Inflammatory macrophage treated with lipopolysaccharide for 1 hour (primary cell): ENCODE measurements at places on chromosomes 5 and 9.

DNA sequence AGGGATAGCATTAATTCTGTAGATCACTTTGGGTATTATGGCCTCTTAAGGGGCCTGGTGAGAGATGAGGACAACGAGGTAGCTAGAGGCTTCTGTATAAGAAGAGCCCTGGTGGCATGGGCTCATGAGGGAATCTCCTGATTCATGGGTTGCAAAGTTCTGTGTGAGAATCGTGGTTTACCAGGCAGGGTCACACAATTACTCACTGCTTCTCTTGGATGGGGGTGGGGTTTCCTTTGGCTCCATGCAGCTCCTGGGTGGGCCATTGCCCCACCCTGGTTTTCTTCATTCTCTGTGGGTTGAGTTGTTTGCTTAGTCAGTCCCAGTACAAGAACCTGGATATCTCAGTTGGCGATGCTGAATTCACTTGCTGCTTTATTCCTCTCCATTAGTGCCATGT is 30.9 kb upstream of the TNFSF15 start:
- DNase-seq, result no peak

- no peak for DNase-seq
Observed at GRCh38 chr5:95995962-95996489, 34.4 kb upstream of the ELL2 start.

DNA sequence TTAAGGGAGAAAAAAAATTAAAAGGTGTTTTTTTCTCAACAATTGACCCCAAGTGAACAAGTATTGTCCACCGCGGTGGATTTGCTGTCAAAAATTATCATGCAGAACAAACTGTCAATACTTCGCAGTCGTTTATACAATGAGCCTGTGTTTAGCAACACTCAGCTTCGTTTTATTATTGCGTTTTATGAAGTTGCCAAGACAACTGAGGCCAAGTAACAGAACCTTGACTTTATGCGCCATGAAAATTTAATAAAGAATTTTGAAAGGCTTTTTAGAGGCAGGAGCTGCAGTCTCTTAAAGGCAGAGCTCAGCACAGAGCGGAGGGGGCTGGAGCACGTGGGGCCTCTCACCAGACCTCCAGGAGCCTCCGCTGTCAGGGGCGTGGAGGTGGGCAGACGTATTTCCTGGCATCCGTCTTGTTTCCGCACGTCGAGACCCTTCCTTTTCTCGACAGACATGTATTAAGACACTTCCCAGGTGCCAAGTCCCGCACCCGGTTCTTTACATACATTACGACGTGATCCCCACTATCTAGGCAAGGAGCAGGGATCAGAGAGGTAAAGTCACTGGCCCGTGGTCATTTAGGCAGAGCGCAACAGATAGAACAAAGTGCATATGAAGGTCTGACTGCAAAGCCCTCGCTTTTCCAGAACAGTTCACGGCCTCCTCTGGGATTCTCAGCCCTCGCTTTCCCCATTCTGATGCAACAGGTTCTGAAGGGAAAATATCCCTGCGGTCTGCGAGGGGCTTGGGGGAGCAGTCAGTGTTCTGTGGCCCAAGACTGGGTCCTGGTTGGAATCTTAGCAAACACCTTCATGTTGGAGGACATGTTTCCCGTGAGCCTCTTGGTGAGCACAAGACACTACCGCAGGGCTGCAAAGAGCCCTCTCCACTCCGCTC is 164.4 kb downstream of the DAB2IP start:
- DNase-seq, result no peak

GRCh38 chr5:37738865-37739488 is 100.9 kb downstream of the GDNF start:
- no peak for DNase-seq

GRCh38 chr9:132645306-132645705 is 24.5 kb downstream of the DDX31 start:
- no peak for DNase-seq

DNA sequence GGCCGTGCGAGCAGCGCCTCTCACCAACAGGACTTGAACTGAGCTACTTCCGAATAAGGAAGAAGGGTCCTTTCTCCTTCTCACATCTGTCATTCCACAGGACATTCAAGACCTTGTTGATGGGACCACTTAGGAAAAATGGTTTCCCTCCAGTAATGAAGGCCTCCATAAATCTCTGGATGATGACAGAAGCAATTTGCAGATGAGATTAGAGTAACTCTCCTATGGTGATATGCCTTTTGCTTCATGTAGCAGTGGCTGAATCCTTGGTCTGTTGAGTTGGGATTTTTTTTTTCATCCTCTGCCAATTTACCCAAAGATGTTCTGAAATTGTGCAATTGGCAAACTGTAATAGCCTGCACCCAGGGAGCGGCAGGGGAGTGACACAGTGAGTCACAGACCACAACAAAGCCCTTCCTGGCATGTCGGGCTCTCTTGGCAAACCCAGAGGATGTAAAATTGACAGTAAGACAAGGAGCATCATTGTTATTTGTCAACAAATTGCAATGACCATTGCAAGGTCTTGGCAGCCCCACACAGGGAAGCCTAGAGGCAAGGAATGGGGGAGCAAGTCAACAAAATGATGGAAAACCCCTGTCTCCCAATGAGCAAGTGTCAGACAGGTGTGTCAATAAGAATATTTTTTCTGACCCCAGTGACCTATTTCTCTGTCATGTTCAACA is 275.9 kb downstream of the ACTL7B start:
- peak; percentile 74 for DNase-seq

DNA sequence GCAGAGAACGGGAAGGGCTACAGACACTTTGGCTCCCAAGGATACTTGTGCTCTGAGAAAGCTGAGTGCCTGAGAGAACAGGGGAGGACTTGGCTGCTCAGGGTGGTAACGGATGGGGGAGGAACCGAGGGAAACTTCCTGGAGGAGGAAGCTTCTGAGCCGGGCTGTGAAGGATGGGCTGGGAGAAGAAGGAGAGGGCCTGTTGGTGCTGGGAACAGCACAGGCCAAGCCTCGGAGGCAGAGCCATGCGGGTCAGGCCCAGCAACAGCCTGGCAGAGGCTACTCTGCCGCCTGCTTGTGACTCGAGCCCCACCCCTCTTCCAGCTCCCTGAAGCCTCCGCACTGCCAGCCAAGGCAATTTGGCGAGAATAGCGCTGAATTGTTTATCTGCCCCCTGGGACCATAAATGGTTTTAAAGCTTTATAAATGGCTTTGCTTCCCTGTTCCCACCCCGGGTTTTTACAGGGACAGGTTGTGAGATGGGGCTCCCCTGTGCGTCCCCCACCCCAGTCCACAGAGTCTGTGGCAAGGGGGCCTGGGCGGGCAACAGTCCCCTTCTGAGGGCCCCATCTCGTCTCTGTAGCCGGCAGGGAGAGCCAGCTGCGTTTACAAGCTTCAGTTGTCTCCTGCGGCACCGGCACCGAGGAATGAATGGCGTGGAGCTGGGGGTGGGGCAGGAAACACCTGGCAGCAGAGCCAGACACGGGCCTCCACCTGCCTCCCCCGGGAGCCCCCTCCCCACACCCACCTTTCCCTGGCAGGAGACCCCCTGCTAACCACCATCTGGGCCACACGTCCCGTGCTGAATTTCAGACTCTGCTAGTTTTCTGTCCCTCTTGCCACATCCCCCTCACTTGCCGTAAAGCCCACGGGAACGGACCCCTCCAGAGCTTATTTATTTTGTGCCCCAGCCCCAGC is 24.4 kb downstream of the FAM163B start:
- no peak for DNase-seq

- DNase-seq, result no peak
Observed at GRCh38 chr5:61289669-61290306, 42.3 kb upstream of the ZSWIM6 start.

DNA sequence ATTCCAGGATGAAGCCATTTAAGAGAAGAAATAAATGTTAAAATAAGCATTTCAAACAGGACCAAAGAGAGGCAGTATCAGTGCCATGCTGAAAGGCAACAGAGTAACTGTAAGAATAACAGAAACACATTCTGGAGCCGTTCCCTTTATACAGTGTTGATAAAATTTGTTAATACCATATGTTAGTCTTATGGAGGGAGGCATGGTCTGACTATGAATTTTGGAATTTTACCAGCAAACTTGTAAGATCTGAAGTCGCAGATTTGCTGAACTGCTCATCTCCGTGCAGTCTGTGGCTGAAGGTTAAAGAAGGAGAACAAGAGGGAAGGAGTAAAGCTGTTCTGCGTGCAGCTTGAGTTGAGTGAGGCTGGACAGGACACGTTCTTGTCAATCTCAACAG is 508.4 kb downstream of the NFIB start:
- DNase-seq, result no peak
